Stimulated activated CD4-positive, alpha-beta T cell treated with anti-CD3 and anti-CD28 coated beads, Interleukin-15, amount 100 ng/mL, for 1 hour (primary cell): ENCODE measurements at places on chromosomes 1 and 21.

- no peak for DNase-seq
Observed at GRCh38 chr1:23823767-23824166, 1.5 kb downstream of the HMGCL start.

- DNase-seq: no peak
Observed at GRCh38 chr1:118093017-118093416, 92.0 kb downstream of the SPAG17 start.

DNA sequence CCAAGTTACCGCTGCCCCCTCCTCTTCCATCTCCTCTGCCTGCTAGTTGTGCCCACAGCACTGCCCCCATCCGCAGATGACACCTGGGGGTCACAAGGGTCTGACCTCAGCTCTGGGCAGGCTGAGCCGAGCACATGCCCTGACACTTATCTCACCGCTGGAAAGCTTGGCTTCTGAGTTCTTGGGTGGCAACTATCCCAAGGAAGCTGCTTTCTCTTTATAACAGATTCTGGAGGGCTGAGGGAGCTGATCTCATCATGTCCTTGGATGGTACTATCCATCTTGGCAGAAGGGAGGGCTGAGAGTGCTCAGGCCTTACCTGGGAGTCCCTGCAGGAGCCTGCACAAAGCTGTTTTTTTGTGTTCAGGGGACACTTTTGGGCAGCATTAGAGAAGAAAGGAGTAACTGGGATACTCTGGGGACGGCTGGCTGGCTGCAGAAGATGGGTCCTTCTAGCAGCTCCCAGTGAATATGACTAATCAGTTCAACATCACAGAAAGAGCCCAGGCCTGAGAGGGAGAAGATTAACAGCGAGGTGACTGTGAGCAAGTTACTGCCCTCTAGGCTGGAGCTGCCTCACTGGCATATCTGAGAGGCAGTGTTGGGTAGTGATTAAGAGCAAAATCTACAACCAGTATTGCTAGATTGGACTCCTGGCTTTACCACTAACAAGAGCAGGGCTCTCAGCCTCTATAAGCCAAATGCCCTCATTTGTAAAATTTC is 71.6 kb downstream of the PLXNA2 start:
- no peak for DNase-seq

DNA sequence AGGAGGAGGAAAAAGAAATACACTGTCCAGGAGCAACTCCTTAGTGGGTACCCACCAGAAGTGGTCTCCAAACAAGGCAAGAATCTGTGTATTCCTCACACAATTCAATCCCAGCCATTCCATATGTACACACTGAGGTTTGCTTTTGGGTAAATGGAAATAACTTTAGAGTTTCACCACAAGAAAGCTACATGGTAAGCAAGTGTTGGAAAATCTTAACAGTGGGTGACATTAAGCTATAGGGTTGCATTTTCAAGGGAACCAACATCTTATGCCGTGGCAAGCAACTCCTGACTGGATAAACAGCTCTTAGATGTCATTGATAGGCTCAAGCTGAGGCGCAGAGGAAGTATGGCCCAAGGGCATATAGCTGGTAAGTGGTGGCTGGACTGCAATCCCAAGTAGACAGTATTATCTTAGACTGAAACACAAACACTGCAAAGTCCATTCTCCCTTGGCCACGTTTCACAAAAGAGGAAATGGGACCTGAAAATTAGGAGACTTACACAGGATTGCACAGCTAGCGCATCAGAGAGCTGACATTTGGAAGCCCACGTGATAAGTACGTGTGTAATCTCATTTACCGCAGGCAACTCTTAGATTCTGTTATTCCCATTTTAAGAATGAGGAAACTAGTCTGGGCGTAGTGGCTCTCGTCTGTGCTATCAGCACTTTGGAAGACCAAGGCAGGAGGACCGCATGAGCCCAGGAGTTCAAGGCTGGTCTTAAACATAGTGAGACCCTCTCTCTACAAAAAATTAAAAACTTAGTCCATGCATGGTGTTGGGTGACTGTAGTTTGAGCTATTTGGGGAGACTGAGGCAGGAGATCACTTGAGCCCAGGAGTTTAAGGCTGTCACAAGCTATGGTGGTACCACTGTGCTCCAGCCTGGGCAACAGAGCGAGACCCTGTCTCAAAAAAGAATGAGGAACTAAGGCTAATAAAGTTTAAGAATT is 4.0 kb upstream of the BRWD1 start:
- DNase-seq: no peak

DNA sequence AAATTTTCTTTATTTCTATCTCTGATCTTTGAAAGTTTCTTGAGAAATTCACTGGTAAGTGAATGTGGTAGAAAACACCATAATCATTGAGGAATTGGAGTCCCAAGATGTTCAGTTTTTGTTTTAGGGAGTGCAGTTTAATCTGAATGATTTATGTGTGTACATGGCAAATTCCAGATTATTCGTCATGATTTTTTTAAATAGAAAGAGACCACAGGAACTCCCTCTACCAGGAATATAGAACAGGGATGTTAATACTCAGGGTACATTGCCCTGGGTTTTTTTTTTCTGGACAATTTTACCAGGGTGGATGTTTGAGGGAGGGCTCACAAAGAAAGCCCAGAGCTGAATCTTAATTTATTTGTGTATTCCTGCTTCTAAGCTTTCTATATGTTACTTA is 109.0 kb downstream of the VPS13D start:
- no peak for DNase-seq

- no peak for DNase-seq
Observed at GRCh38 chr1:208951908-208952307, 631.6 kb upstream of the CAMK1G start.

DNA sequence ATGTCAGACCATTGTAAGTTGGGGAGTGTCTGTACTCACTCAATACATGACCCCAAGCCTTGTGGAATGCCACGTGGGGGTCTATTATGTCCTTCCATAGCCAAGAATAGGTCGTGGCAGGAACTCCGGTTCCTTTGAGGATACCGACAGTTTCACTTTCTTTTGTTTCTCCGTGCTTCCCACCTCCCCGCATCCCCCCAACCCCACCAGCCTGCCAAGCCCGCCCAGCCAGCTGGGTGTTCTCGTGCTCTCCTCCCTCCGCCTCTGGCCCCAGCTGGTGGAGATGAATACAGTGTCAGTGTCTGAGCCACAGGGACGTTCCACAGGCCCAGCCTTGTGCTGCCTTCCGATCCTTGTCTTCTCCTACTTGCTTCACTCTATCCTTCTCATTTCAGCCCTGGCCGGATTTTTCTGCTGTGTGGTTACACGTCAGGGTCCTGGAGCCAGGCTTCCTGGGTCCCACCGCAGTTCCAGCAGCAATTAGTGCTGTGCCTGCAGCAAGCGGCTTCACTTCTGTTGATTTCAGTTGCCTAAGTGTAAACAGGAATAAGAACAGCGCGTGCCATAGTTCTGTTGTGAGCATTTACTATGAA is 4.1 kb upstream of the AGTRAP start:
- no peak for DNase-seq

DNA sequence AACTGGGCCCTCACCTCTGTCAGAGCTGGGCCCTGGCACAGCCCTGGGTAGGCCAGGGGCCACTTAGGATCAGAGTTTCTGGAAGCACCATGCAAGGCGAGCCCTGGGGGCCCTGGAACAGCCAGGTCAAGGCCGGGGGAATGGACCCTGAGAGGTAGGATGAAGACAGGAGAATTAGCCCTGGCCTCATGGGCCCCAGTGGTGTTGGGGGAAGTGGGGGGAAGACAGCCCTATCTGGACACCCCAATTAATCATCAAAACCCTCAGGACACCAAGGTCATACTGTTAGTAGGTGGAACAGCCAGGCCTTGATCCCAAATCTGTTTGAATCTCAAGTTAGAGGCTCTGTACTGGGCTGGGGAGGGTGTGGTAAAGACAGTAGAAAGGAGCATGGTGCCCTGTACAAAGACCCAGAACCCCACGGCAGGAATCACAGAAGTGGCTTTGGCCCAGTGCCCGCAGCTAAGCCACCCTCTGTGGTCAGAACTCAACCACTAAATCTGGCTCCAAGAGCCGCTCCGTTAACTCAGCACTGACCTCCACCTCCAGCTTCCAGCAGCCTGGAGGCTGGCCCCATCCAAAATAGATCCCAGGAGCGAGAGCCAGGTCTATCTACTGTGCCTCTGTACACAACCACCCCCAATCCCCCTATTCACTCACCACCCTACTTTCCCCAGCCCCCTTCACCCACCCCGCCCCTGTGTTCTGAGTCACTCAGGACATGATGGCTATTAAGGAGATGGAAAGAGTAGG is 14.0 kb upstream of the TRIM63 start:
- DNase-seq: no peak

DNA sequence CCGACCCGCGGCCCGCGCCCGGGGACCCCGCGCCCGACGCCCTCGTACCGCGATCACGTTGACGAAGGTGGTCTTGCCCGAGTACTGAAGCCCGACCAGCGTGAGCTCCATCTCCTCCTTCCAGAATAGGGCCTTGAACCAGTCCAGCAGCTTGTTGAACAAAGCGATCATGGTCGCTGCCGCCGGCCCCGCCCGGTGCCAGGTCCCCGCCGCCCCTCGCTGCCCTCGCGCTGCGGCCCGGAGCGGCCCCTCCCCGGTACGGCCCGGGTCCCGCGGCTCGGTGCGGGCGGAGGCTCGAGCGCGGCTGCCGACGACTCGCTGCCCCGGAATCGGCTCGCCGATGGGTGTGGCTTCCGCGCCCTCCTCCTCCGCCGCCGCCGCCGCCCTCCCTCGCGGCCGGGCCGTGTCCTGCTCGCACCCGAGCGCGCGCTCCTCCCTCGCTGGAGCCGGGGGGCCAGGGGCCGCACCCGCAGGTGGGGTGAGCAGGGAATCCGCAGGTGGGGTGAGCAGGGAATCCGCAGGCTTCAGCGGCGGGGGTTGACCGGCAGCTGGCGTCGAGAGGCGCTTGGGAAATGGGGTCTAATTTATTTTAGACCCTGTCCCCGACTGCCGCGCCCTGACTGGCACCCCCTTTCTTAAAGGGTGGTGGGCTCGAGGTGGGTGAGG is at the start of gene ARL8A:
Gene ARL8A (minus strand): TSS at position 336 of the 666 bp plus-strand sequence. CDS start 165 bp downstream, at position 171.
- peak; percentile 62 for DNase-seq

DNA sequence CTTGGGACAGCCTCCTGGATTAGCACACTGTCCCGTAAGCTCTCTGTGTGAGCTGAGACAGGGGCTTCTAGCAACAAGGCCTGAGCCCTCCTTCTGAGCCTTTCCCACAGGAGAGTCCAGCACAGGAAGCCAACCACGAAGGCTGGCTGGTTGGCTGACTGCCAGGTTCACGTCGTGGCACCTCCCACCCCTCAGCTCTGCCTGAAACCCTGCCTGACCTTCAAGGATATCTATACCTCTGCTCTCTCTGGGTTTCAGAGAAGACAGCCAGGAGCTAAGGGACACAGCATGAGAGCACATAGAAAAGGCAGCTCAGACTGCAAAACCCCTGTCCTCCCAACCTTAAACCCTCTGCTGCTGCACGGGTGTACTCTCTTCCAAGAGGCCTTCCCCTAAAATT is 13.9 kb downstream of the DLGAP3 start:
- no peak for DNase-seq

GRCh38 chr1:183757061-183757460 is 47.9 kb upstream of the RGL1 start:
- DNase-seq: no peak

DNA sequence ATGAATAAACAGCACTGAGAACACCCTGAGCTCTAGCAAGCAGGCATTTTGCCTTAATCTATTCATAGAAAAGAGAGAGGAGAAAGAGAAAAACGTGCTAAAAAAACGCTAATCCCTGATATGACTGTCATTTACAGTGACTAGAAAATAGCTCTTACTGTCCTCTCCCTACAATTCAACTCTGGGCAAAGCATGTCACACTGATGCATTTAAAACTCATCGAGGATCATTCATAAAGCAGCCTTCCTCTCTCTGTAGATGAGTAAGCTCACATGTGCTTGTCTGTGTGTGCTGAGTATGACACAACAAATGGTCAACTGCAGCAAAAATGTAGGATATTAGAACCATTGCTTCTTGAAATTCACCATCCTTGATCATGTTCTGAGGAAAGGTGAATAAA is 109.0 kb downstream of the SGIP1 start:
- no peak for DNase-seq

- DNase-seq: no peak
Observed at GRCh38 chr21:33047231-33047630, 21.5 kb downstream of the OLIG2 start.

DNA sequence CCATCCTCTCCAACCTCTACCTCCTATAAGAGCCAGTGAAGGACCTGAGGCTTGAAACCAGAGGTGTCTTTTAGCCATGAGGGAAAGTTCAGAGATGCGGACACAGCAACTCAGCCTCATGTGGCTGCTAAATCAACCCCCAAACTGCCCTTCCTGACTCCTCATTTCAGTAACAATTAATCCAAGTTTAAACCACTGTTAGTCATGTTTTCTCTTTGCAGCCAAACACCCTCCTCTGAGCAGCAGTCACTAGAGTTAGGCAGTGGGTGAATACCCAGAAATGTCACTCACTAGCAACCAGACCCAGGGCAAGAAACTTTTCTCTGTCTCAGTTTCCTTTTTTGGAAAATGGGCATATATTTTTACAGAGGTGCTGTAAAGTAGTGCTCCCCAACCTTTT is 71.2 kb downstream of the KCNJ15 start:
- no peak for DNase-seq
